ENCODE measurements at places on chromosomes 13 and 19. TPM values are rescaled to one million over a fixed set of nuclear protein-coding genes. Genes with fewer than 3 reads are reported as not detected.

Gene APOC4
- not detected for total RNA-seq

Gene NKPD1
- 0.09 TPM for total RNA-seq

Gene PNMA8A
- total RNA-seq: 16.2 TPM

Gene ZSCAN4
- not detected for total RNA-seq

Gene TTC9B
- not detected for total RNA-seq

Gene MEIS3
- total RNA-seq: 7.6 TPM

Gene CEACAM18
- total RNA-seq: not detected

- DNase-seq: no peak
Observed at GRCh38 chr13:79541426-79542049, 60.6 kb downstream of the NDFIP2 start.

GRCh38 chr13:112452380-112453206 lies 76.4 kb downstream of the SPACA7 start:
- DNase-seq: peak; percentile 20

GRCh38 chr13:93243375-93244063 lies 16.9 kb downstream of the GPC6 start:
- DNase-seq: peak; percentile 57

GRCh38 chr19:49684983-49685553 lies 4.3 kb upstream of the ADM5 start:
- DNase-seq: no peak

GRCh38 chr13:46202966-46203365 lies 8.8 kb upstream of the LRRC63 start:
- DNase-seq: no peak

DNA sequence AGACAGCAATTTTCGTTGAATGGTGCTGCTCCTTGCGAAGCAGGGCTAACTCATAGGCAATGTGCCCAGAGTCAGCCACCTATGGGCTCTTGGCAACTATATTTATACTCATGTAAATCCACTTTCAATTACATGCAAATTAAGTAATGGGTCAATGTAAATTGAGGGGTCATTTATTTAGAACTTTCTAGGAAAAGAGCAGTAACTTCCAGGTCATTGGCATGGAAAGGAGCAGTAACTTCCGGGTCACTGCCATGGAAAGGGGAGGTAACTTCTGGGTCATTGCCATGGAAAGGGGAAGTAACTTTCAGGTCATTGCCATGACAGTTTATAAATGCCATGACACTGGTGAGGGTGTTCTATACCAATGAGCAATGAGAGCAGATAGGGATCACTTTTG lies 11.6 kb downstream of the KLK4 start:
- no peak for DNase-seq

DNA sequence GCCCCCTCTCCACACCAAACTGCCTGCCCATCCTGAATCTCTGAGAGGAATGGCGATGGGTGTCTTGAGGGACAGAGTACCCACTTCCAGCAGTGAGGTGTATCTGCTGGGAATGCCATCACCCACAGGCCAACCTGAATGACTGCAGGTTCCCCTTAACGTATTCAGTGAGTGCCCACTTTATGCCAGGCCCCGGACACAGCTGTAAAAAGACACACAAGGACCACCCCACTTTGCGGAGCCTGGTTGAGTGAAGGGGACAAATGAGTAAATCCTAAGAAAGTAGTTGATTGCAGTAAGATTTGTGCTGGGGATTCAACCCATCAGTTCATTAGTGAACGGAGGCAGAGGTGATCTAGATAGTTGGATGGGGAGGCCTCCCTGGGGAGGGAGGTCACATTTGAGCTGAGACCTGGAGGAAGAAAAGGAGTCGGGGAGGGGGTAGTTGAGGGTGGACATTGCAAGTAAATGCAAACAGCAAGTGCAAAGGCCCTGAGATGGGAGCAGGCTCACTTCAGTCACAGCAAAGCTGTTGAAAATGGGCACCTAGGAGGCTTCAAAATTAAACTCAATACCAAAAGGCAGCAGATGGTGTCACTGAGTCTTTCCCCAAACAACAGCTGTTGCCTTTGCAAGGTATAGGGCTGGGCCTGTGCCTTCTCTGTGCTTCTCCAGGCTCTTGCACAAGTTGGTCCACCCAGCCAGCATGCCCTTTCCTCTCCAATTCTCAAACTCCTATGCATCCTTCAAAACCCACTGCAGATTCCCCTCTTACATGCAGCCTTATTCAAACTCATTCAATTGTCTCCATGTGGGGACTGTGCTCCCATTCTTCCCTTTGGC lies 4.3 kb downstream of the GDF15 start:
- no peak for DNase-seq

DNA sequence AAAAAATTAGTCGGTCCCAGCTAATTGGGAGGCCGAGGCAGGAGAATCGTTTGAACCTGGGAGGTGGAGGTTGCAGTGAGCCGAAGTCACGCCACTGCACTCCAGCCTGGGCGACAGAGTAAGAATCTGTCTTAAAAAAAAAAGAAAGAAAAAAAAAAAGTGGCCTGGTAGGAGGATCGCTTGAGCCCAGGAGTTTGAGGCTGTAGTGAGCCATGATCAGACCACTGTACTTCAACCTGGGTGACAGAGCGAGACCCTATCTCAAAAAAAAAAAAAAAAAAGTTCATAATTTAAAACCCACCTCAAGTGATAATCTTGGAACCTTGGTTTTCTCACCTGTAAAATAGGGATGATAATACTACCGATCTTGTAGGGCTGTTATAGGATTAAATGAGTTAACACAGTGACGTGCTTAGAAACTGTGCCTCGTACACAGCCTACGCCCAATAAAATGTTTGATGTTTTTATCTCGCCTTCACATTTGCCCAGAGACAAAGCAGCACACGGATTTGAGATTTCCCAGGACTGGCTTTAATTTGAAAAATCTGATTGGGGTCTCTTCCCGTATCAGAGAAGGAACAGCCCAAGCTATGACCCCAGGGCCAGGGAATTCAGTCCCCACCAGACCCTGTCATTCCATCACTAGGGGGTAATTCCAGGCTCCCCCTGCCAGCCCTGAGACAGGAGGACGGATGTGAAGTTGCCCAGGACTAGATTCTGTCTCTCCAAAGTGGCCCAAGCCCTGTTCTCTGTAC lies 3.6 kb downstream of the SERTAD1 start:
- DNase-seq: no peak

DNA sequence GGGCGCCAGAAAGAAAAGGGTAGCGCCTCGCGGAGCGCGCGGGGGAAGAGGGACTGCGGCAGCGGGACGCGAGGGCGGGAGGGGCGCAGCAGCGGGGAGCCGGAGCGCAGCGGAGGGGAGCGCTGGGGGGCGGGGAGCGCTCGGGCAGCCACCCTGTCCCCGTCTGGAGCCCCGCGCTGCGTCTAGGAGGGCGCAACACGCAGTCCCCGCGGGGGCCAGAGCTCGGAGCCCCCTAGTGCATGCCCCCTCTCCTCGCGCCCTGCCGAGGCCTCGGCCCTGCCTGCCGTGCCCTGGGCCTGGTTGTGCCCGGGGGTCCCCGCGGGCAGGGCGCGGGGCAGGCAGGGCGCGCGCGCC lies 37.9 kb downstream of the SOX1 start:
- no peak for DNase-seq

DNA sequence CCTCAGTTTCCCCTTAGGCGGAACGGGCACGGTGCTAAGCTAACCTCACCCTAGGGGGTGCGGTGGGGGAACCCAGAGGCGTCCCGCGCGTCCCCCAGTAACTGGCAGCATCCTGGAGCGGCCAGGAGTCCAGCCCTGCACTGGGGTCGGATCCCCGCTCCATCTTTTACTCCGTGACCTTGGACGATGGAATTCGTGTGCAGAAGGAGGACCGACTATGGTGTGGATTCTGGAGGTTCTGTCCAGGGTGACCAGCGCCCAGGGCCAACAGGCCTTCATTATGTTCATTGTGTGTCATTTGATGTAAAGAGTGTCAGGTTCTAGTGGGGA lies 630 bp downstream of the SPPL2B start:
- DNase-seq: no peak

GRCh38 chr13:25602176-25602575 lies 230.4 kb downstream of the ATP8A2 start:
- DNase-seq: no peak

DNA sequence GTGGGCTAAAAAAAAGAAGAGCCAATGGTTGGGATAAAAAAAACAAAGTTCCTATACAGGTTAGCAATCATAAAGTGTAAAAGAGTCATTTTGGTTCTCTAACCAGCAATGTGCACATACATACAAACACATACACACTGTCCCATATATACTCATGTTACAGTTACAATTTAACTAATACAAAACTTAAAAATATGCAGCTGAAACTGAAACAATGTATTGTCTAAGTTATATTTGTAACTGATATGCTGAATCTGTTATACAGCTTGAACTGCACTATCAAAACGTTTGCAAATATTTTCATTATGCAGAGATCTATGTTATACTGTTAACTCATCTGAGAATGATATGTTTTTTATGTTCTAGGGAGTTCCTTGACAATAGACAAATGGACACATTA lies 173.7 kb downstream of the KLF12 start:
- no peak for DNase-seq

GRCh38 chr13:32427852-32428580 lies at the start of gene N4BP2L1:
Gene N4BP2L1, minus strand, starts transcription at chr13:32428130. Its CDS starts 48 bp downstream, at chr13:32428082.
- peak; percentile 93 for DNase-seq

- peak; percentile 59 for DNase-seq
Observed at GRCh38 chr19:38277969-38278680, 13.8 kb downstream of the SPINT2 start.

GRCh38 chr13:37899753-37900152 lies 30.2 kb upstream of the TRPC4 start:
- no peak for DNase-seq

GRCh38 chr19:5147978-5148793 lies 179.3 kb downstream of the KDM4B start:
- no peak for DNase-seq

DNA sequence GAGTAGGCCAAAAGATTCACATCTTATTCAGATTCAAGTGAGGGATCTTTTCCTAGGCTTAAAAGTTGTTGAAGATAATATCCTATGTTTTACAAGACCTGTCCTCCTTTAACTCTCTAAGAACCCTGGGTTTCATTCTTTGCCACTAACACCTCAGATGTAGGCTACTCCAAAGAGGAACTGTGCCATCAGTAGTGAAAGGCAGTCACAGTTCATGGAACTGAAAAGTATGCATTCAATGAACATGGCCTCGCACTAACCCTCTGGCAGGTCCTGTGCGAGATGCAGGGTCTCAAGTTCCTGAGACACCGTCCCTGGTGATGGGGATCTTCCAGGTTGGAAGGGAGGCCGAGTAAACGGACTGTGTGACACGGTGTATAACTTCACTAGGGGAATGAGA lies 4.3 kb downstream of the LGALS14 start:
- no peak for DNase-seq

- DNase-seq: no peak
Observed at GRCh38 chr19:35048911-35049411, 7.4 kb downstream of the HPN start.

Data from kidney (tissue), 22 donors.